Spleen (tissue), 13 donors: ENCODE measurements at places on chromosomes 4 and X. TPM values are rescaled to one million over a fixed set of nuclear protein-coding genes. Genes with fewer than 3 reads are reported as not detected.

The NUDT11 gene
- total RNA-seq = 0.51 TPM

The SYTL4 gene
- total RNA-seq = 6.5 TPM

The CCNG2 gene
- 82.5 TPM for total RNA-seq

The SAGE1 gene
- total RNA-seq = not detected

The CLGN gene
- total RNA-seq = 0.85 TPM

The GABRE gene
- total RNA-seq = 18.1 TPM

- no peak overlapping the region for H3K4me3 ChIP-seq
- no peaks in the 10 kb centered on the region for H3K27me3 ChIP-seq
- no peaks in the 10 kb centered on the region for H3K36me3 ChIP-seq
- H3K27ac ChIP-seq = no peak overlapping the region
Measured at GRCh38 chr4:15891312-15891711, 47.2 kb downstream of the FGFBP1 start.

DNA sequence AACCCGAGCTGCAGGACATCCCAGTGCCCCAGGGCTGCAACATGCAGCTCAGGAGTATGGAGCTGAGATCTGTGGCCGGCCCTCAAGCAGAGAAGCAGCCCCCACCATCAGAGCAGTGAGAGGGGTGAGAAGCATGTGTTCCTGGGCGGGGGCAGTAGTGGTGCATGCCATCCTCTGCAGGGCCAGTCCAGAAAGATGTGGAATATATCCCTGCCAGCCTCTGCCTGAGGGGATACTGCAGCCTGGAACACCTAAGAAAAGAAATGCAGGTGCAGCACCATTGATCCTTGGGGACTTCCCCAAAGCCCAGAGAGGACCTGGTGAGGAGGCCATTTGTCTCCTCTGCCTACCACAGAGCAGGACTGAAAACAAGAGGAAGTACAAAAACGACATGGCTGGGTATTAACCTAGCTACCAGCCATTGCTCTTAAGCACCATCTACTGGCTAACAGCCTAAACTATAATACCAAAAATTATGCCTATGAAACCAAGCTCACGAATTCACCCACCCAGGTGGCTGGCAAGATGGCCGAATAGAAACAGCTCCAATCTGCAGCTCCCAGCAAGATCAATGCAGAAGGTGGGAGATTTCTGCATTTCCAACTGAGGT, 158.8 kb downstream of the ADGRA3 start:
- H3K27me3 ChIP-seq = no peaks in the 10 kb centered on the region
- H3K4me3 ChIP-seq = no peak overlapping the region
- no peak overlapping the region for H3K27ac ChIP-seq
- no peak for DNase-seq
- H3K4me1 ChIP-seq = no peaks in the 10 kb centered on the region

DNA sequence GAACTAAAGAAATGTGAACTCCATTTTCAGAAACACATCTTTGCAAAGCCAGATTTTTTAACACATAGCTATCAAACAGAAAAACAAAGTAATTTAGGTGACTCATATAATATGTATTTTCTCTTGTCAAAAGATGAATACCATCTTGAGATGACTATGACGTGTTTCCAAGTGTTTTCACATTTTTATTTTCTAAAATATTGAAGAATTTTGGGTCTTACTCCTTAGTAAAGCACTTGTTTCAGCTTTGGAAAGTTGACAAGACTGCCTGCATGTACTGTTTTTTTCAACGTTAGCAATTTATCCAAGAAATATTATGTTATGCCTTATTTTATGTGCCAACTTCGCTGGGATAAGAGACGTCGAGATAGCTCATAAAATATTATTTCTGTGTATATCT, 733.9 kb upstream of the EPHA5 start:
- no peaks in the 10 kb centered on the region for H3K4me1 ChIP-seq
- H3K4me3 ChIP-seq = no peak overlapping the region
- H3K36me3 ChIP-seq = no peaks in the 10 kb centered on the region
- DNase-seq = no peak

DNA sequence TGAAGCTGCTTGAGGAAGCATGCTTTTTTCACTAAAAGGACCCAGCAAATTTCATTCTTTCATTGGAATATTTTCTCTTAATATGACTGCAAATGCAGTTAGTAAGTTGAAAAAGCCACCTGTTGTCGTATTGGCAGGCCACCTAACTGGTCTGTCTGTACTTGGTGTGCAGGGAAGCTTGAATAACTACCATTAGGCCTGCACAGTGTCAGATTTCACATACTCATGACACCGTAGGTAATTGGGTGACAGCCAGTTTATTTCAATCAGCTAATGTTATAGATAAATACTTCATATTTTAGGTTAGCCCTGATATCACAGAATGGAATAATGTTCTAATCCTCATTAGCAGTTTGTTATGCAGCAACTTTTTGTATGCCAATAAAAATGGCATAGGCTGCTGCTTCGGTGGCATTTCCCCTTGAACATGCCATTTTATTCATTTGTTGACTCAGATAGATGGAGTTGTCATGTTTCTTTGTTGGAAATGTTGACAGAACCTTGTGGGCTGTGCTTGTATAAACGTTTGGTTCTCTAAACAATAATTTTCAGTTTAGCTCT, 173.7 kb downstream of the RPA4 start:
- no peaks in the 10 kb centered on the region for H3K36me3 ChIP-seq
- H3K27me3 ChIP-seq = no peaks in the 10 kb centered on the region
- no peak overlapping the region for H3K4me3 ChIP-seq
- no peaks in the 10 kb centered on the region for H3K4me1 ChIP-seq

- H3K4me3 ChIP-seq = no peak overlapping the region
- H3K4me1 ChIP-seq = no peaks in the 10 kb centered on the region
- no peaks in the 10 kb centered on the region for H3K27me3 ChIP-seq
- no peaks in the 10 kb centered on the region for H3K36me3 ChIP-seq
- DNase-seq = no peak
- no peak overlapping the region for H3K27ac ChIP-seq
Measured at GRCh38 chr4:7546809-7547367, 112.2 kb upstream of the PSAPL1 start.

GRCh38 chr4:41258783-41259182, 2.1 kb downstream of the UCHL1 start:
- no peak overlapping the region for H3K4me3 ChIP-seq
- H3K27ac ChIP-seq = no peak overlapping the region
- peaks cover 52% of the 10 kb centered on the region for H3K27me3 ChIP-seq

DNA sequence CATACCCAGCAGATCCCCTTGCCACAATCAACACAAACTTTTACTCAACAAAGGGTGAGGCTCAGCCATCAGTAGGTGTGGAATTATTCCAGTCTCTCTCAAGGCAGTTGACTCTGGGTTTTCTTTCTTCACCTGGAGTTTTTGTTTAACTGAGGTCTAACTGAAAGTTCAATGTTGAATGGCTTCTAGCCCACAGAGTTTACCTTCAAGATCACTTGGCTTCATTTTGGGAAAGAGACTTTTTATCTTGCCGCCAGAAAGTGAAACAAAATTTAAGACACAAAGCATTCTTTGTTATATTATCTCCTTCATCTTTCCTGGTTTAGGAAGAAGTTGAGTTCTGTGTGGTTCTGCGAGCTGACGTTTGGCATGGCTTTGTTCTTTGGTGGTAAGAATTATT, 83.8 kb upstream of the RASGEF1B start:
- H3K36me3 ChIP-seq = no peaks in the 10 kb centered on the region
- H3K4me3 ChIP-seq = no peak overlapping the region
- DNase-seq = no peak
- no peaks in the 10 kb centered on the region for H3K27me3 ChIP-seq
- no peak overlapping the region for H3K27ac ChIP-seq

DNA sequence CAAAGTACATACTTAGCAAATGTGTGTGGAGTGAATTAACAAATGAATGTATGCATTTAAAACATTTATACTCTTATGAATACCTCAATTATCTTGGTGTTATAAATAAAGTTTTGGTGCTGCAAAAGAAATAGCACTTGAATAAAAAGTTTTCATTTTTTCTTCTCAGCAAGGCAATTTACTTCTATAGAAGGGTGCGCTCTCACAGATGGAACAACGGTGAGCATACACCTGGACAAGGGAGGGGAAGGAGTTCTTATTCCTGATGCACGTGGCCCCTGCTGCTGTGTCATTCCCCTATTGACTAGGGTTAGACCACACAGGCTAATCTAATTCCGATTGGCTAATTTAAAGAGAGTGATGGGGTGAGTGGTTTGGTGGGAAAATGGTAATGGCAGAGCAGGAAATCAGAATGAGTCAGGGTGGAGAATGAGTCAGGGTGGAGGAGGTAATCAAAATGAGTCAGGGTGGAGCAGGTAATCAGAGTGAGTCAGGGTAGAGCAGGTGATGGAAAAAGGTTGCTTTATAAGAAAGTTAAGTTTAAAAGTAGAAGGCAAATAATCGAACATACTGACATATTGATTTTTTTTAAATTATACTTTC, 28.2 kb upstream of the PGK1 start:
- H3K4me1 ChIP-seq = no peaks in the 10 kb centered on the region
- no peaks in the 10 kb centered on the region for H3K27me3 ChIP-seq
- H3K36me3 ChIP-seq = no peaks in the 10 kb centered on the region
- no peak overlapping the region for H3K27ac ChIP-seq
- no peak for DNase-seq

DNA sequence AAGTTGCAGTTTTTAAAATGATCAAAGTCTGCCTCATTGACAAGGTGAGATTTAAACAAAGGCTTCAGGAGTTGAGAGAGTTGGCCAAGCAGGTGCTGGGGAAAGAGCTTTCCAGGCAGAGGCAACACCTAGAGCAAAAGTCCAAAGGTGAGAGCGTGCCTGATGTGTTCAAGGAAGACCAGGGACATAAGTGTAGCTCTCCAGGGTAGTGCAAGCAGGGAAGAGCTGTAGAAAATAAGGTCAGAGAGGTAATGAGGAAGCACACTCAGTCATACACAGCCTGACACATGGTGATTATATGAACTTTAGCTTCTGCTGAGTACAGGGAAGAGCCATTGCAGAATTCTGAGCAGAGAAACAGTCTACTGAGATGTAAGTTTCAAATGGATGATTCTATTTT, 265.0 kb upstream of the NWD2 start:
- no peak overlapping the region for H3K4me3 ChIP-seq
- no peaks in the 10 kb centered on the region for H3K36me3 ChIP-seq
- no peak overlapping the region for H3K27ac ChIP-seq
- DNase-seq = no peak
